ENCODE measurements at places on chromosomes 1 and 21. TPM values are rescaled to one million over a fixed set of nuclear protein-coding genes. Genes with fewer than 3 reads are reported as not detected.

GRCh38 chr1:110348771-110349170 is 9.6 kb downstream of the RBM15 start:
- DNase-seq, result no peak

OR10Z1 gene
- total RNA-seq, result not detected

MYBPHL gene
- total RNA-seq, result not detected

- DNase-seq, result no peak
These were observed 602 bp upstream of the UFC1 start for GRCh38 chr1:161153176-161153575.

- DNase-seq, result no peak
These were observed 9.8 kb upstream of the ALPL start for GRCh38 chr1:21499283-21499950.

FCRL6 gene
- total RNA-seq, result 0.49 TPM

MORC3 gene
- 79.1 TPM for total RNA-seq

Data from skin of body (tissue), 3 donors.